ENCODE measurements at places on chromosomes 16 and 17.

DNA sequence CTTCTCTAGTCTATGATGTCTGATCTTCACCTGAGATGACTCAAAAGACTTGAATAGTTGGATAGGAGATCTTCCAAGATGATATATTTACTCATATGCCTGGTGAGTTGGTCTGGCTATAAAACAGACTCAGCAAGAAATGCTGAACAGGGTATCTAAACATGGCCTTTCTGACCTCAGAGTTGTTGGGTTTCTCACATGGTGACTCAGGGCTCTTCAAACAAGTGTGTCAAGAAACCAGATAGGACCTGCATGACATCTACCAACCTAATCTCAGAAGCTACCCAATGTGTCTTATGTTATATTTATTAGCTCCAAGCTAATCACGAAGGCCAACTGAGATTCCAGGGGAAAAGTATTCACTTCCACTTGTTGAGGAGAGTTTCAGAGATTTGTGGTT lies 1477.3 kb downstream of the CDH8 start:
- no peak for DNase-seq

DNA sequence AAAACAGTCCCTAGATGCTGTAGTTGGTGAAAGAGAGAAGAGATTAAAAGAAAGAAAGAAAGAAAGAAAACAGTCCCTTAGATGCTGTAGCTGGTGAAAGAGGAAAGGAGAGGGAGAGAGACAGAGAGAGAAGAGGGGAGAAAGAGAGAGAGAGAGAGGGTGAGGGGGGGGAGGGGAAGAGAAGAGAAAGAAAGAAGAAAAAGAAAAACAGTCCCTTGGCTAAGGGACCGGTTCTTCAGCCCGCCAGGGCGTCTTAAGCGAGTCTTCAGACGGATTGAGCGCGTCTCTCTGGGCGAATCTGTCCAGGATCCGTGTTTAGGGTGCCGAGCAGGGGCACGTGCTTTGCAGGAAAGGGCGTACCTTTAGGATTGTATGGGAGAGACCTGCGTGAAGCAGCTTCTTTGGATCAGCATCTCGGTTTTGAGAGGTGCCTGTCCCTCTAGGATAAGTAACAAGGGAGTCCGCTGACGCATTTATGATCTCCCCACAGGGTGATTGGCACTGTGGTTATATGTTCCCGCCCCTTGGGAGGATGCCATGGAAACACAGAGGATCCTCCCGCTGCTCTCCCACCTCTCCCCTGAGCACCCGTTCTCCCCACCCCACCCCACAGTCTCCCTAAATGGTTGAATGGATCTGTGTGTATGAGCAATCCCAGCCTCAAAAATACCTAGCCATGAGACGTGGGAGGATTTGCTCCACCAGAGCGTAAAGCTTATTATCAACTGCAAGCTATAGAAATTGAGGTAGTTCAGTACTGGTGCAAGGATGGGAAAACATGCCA lies 16.7 kb downstream of the GNGT2 start:
- DNase-seq: peak; percentile 76

DNA sequence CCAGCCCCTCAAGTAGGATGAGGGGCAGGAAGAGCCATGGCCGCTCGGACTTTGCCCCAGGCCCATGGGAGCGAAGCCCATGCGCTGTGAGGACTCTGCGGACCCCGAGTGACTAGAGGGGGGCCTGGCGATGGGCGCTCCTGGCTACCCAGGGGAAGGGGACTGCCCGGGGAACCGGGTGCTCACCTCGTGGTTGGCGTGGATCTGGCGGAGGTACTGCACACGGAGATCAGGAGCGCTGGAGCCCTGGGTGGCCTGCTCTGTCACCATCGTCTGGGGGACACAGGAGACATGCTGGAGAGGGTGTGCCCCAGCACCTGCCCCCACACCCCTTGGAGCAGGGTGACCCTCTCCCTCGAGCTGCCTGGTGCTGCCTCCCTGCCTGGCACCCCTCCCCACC lies 11.0 kb downstream of the FAAP100 start:
- DNase-seq: no peak

GRCh38 chr16:17444658-17445057 lies 26.1 kb downstream of the XYLT1 start:
- DNase-seq: no peak

- no peak for DNase-seq
Observed at GRCh38 chr17:78969865-78970264, 9.9 kb downstream of the LGALS3BP start.

DNA sequence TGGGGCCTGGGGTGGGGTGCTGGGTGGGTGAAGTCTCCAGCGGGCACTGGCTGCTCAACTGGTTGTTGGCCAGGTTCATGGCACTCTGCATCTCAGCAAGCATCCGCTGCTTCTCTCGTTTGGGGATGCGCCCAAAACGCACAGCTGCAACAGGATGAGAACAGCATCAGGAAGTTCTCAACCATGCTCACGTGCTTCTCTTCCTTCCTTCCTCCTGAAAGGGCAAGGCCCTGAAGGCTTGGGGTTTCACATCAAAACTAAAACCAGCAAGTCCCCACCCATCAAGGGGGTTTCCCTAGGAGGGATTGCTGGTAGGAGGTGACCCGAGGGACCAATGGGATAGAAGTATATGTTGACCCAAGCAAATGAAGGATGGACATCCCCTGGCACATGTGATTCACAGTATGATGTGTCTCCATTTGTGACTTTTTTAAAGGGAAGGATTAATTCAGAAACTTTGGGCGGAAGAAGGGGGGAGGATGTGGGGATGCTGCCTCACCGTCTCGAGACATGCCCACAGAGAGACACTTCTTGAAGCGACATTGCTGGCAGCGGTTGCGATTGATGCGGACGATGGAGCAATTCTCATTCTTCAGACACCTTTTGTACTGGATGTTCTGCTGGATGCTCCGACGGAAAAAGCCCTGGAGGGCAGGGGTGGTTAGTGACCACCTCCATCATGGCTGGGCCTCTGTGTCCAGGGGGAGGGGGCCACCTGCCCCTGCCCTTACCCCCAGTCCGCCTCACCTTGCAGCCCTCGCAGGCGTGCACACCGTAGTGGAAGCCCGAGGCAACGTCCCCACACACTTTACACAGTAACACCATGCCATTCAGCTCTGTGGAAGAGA lies 4.2 kb downstream of the NR1D1 start:
- no peak for DNase-seq

DNA sequence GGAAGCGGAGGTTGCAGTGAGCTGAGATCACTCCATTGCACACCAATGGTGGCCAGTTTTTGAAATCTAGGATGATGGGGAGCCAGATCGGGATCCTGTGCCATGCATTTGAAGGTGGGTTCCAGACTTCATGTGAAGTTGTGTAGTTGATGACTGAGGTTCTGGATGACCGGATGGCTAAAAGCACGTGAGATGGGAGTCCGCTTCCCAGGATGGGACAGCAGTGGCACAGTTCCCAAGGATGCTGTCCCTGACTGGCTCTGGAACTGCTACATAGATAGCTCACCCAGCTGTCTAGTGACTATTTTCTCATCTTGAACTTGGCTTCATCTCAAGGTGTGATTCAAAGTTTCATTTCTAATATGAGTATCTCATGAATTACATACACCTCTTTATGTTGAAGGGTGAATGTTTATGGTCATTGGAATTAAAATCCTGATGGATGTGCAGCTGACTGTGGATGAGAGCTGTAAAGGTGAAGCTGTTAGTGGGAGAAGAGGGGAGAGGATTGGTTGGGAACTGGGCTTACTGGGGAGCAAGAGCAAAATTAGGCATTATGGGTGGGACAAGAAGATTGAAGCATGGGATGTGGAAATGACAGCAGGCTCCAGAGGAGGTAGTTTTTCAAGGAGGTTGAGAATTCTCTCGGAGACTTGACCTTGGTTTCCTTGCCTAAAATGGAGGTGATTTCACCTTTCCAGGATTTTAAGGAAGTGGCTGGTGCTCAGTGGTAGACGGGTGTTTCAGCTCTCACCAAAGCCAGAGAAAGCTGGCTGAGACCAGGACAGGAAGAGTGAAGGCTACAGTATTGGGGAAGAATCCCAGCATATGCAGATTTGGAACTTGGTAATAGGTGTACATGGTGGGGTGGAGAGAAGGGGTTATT lies 8.2 kb downstream of the TUFM start:
- no peak for DNase-seq

DNA sequence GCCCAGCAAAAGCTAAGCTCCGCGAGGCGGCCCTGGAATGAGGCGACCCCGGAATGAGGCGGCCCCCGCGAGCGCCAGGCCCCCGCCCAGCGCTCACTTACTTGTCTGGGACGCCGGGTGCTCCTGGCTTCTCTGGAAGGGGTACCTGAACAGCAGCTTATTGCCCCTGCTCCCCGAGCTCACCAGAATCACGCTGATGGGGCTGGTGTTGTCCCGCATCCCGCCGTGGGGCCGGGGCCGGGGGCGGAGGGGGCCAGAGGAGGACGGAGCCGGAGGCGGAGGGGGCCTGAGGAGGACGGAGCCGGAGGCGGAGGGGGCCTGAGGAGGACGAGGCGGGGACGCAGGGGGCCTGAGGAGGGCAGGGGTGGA lies 440 bp downstream of the NPRL3 start:
- no peak for DNase-seq

DNA sequence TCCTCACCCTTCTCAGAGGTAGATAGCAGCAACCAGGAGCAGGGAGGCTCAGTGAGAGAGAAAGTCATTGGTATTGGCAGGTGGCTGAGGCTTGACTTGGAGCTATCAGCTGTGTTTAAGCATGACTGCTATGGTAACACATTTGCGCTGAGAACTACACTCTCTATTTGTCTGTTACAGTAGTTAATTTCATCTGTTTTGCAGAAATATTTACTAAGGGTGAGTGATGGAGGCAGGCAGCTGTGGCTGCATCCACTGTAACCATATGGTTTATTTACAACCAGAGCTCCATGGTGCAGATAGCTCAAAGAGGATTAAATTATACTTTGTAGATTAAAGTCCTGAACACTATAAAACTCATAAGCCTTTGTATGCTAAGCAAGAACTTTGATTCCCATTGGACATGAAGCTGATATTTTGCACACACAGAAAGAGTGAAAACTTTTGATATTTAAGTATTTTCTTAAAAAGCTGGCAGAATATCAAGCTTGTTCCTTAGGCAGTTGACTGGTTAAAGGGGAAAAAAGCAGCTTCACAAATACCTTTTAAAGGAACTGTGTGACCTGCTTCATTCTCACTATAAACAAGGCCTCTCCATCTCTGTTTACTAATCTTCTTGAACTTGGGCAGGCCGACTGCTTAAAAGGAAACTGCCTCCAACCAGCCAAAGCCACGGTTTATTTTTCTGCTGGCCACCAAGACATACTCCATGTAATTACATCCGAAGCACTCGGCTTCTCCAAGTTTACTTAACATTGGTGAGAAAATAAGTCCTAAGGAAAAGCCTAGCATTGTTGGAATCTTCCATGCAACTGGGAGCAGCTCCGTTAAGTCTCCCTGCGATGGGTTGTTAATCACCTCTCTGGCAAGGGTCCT lies 299.8 kb upstream of the ZFHX3 start:
- DNase-seq: no peak

GRCh38 chr17:1769822-1770477 lies 8.1 kb downstream of the SERPINF1 start:
- DNase-seq: no peak

DNA sequence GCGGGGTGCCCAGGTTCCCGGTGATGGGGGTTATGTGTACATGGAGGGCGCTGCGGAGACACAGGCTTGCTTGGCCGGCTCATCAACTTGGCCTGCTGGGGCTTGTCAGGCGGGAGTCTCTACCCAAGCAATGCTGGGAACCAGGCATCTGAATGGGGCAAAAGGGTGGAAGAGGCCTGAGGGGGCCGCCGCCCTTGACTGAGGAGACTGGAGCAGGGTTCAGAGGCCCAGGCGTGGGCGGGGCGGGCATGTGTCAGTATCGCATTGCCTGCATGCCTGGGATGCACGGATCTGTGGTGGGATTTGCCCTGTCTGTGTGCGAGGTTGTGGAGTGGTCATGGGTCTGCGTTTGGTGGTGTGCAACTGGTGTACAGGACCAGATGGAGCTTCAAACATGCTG lies 21.1 kb downstream of the ARHGAP23 start:
- DNase-seq: no peak

GRCh38 chr16:88809068-88809675 lies 2.6 kb downstream of the APRT start:
- DNase-seq: peak; percentile 45

GRCh38 chr16:25126820-25127232 lies 15.3 kb downstream of the LCMT1 start:
- DNase-seq: peak; percentile 79

GRCh38 chr17:35499548-35499947 lies 37.9 kb downstream of the SLFN12L start:
- DNase-seq: no peak

DNA sequence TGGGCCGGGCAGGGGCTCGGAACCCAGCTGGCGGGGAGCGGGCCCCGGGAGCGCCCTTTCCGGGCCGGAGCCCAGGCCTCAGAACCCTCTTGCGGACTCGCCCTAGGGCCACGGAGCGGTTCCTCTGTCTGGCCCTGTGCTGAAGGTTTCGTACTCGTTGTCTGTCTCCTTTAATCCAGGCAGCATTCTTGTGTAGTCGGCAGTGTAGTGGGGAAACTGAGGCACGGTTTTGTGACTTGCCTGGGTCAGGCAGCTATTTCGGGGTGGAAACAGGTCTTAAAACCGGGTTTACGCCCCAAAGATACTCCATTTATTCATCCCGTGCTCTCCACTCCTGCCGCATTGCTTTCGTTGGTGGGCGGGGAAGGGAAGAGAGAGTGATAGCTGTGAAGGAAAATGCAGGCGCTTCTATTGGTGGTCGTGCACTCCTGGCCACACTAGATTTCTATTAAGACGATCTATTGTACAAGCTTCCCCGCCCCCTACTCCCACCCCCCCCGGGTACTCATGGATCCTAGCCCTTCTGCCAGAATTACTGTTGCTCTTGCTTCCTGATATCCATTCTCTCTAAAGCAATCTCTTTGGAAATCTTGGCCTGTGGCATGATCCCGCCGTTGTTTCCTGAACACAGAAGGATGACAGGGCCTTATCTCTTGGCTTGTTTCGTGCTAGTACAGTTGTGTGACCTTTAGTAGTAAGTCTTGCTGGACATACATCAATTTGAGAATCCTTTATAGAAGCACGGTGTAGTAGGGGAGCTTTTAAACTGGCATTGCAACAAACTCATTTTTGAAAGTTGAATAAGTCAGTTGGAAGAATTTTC lies 751 bp downstream of the DCAF7 start:
- DNase-seq: peak; percentile 45

DNA sequence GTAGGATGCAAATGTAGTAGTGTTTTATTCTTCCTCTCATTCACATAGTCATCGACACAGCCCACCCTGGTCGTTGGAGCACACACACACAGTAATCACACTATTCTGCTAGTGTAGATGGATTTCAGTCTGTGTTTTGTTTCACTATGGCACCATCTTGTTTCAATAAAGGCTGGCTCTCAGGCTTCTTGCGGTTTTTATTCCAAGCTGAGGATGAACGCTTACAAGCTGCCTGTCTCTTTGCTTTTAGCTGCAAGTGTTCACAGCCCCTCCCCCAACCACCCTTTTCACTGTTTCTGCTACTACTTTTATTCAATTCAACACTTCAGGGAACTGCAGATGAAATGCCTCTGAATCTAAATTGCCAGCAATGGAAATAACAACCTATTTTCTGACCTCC lies 140.9 kb upstream of the PMFBP1 start:
- peak; percentile 5 for DNase-seq

GRCh38 chr16:58094791-58095574 lies 34.2 kb downstream of the CFAP20 start:
- DNase-seq: no peak

All from RPMI7951 (cell line).